ENCODE measurements at places on chromosomes 1 and 21. TPM values are rescaled to one million over a fixed set of nuclear protein-coding genes. Genes with fewer than 3 reads are reported as not detected.

DNA sequence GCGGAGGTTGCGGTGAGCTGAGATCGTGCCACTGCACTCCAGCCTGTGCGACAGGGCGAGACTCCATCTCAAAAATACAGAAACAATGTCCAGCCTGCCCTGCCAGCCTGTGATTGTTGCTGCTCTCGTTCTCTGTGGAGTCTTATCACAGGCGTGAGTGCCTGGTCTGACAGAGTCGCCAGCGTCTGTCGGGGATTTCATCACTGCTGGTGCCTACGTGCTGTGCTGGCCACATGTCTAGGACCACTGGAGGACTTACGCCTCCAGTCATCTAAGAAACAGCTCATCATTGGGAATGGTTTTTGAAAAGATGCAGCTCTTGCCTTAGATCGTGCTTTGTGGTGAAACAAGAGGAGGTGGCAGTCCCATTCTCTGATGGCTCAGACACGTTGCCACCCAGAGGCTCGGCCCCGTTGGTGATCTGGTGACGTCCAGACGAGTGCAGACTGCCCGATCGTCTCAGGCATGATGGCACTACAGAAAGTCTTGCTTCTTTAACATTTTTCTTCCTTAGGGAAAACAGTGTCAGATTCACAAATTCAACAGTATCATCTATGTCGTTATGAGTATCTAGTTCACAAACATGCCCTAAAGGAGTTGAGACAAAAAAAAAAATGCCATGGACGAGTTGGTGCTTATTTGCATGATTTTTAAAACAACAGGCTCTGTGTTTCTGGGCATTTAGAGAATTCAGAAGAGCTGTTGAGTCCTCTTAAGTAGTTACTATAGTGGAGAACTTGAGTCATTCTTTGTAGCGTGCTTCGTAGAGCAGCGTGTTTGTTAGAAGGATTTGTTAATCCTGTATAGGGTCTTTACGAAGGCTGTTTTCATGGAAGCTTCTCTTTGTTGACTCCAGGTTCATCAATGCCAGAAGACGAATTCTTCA, 47.5 kb downstream of the CBS start:
- no peak for DNase-seq
- no peak overlapping the region for H3K4me3 ChIP-seq
- H3K27ac ChIP-seq: no peak overlapping the region

The EPHB2 gene
- not detected for total RNA-seq

DNA sequence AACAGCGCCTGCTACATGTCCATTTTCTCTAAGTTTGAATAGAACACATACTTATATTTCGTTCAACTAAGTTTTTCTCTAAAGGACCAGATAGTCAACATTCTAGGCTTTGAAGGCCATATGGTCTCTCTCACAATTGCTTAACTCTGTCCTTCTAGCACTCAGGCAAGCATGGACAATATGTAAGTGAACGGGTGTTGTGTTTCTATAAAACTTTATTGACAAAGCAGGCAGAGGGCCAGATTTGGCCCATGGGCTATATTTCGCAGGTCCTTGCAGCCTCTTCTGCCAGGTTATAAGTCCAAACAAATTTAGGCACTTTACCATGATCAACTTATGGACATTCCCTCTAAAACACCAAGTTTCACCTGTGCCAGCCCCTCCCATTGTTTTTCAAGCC, 21.1 kb downstream of the KLHDC7A start:
- H3K4me3 ChIP-seq: no peak overlapping the region
- H3K4me1 ChIP-seq: no peaks in the 10 kb centered on the region
- H3K36me3 ChIP-seq: no peaks in the 10 kb centered on the region
- no peak for DNase-seq

- no peak overlapping the region for H3K4me3 ChIP-seq
- H3K4me1 ChIP-seq: no peaks in the 10 kb centered on the region
- H3K36me3 ChIP-seq: no peaks in the 10 kb centered on the region
- no peak for DNase-seq
These were observed 109.7 kb upstream of the HP1BP3 start for GRCh38 chr1:20896826-20897225.

DNA sequence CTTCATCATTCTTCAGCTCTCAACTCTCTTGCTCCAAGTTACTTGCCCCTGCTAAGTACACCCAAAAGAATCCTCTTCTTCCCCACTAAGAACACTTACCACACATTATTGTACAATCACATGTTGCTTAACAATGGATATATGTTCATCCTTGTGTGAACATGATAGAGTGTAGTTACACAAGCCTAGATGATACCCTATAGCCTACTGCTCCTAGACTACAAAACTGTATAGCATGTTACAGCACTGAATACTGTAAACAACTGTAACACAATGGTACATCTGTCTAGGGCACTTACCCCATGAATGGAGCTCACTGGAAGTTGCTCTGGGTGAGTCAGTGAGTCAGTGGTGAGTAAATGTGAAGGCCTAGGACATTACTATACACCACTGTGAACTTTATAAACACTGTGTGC, 77.4 kb downstream of the RERE start:
- H3K27ac ChIP-seq: no peak overlapping the region
- H3K36me3 ChIP-seq: peaks cover 17% of the 10 kb centered on the region
- H3K4me1 ChIP-seq: peaks cover 5% of the 10 kb centered on the region
- no peak overlapping the region for H3K4me3 ChIP-seq
- H3K27me3 ChIP-seq: no peaks in the 10 kb centered on the region

The LDLRAD1 gene
- not detected for total RNA-seq

- no peak for DNase-seq
- H3K4me1 ChIP-seq: no peaks in the 10 kb centered on the region
- H3K4me3 ChIP-seq: no peak overlapping the region
- H3K27me3 ChIP-seq: no peaks in the 10 kb centered on the region
- H3K36me3 ChIP-seq: no peaks in the 10 kb centered on the region
These were observed 146.2 kb downstream of the DAB1 start for GRCh38 chr1:57277681-57278080.

Data from activated T-helper 1 cell treated with anti-CD3 and anti-CD28 coated beads, Interleukin-12 subunit alpha, Interleukin-12 subunit beta, Interleukin-2, Interleukin-4 antibody, amounts not matched to agents 30 ng/mL and 10 ng/mL and 1 ng/mL, durations not matched to agents 14 hours and 24 hours and 36 hours (primary cell).